ENCODE measurements at places on chromosomes 1 and 21. TPM values are rescaled to one million over a fixed set of nuclear protein-coding genes. Genes with fewer than 3 reads are reported as not detected.

The SLC37A1 gene
- 19.2 TPM for total RNA-seq

GRCh38 chr21:46424621-46425020 lies 34.1 kb upstream of the DIP2A start:
- peak; percentile 63 for DNase-seq

- no peak for DNase-seq
Observed at GRCh38 chr1:50091068-50091467, 17.7 kb upstream of the ELAVL4 start.

- DNase-seq, result no peak
Observed at GRCh38 chr1:153537376-153537730, 1.6 kb upstream of the S100A6 start.

DNA sequence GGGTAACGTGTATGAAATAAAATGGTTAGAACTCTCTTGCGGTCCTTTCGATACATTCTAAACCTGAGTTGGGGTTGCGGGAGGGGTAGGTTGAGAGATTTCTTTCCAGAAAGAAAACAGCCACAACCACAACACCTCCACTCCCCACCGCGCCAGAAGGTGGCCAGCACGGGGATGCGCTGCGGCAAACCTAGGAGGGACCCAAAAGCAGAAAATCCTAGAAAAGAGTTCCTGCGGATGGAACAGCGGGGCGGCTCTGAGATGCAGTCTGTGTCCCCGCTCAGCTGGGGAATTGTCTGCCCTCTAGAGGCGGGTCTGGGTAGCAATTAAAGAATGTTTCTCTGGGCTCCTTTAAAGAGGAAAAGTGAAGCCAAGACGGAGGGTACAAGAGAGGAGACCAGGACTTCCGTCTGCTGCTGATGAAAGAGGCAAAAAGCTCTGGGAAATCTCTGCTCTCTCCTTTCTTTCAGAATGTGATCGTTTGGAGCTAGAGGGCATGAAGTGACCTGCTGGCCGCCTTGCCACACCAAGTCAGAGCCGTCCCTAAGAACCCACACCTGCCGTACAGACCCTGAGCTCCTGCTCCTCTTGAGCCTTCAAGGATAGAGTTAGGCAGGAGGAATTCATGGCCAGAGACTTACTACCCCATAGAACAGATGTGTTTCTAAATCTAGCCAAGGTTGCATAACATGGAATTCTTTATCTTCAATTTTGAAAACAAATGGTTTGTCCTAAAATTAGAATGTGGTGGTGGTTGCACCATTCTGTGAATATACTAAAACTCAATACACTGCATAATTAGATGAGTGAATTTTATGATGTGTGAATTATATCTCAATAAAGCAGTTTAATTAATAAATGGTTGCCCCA lies 46.5 kb upstream of the COA6 start:
- peak; percentile 70 for DNase-seq

DNA sequence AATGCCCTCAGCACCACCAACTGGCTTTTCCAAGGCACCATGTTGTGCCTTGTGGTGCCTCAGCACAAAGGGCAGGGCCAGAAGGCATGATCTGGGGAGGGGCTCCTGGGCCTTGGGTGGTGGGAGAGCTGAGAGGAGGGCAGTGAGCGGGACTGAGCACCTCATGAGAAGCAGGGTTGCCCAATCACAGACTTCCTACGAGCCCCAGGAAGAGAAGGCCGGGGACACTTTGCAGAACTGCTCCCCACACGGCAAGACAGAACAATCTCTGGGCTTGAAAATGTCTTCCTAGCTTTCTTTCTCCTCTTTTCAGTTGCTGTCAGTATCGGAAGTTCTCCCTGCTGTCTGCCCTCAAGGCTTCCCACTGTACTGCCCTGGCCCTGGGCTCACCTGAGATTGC lies 6.8 kb downstream of the KCNJ10 start:
- no peak for DNase-seq

- no peak for DNase-seq
Observed at GRCh38 chr1:29749024-29749945, 513.0 kb downstream of the PTPRU start.

DNA sequence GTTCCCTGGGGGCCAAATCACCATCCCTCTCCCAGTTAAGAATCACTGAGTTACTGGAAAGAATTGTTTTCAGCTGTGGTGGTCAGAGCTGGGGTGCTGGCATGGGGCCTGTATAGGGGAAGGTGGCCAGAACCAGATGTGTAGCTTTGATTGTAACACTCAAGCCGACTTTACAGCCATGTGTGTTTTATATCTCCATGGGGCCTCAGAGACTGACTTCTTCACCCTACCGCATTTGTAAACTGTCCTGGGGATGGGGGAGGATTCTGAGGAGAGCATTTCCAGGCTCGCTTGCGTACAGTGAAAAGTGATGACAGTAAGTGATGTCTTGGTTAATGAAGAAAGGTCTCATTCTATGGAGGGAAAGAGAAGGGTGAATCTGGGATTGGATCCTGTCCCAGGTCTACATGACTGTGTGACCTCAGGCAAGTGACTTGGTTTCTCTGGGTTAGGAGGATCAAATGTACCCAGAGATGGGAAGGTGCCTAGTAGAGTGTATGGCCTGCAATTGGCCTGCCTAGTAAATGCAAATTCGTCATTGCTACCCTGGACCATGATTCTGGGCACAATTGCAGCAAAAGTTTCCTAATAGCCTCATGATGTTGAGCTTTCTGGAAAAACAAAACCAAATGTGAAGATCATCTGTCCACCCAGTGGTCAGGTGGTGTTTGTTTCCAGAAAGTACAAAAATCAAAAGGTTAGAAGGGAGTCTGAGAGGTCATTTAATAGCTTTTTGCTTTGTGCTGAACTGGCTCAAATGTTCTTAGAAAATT lies 49.7 kb upstream of the RCC2 start:
- no peak for DNase-seq

DNA sequence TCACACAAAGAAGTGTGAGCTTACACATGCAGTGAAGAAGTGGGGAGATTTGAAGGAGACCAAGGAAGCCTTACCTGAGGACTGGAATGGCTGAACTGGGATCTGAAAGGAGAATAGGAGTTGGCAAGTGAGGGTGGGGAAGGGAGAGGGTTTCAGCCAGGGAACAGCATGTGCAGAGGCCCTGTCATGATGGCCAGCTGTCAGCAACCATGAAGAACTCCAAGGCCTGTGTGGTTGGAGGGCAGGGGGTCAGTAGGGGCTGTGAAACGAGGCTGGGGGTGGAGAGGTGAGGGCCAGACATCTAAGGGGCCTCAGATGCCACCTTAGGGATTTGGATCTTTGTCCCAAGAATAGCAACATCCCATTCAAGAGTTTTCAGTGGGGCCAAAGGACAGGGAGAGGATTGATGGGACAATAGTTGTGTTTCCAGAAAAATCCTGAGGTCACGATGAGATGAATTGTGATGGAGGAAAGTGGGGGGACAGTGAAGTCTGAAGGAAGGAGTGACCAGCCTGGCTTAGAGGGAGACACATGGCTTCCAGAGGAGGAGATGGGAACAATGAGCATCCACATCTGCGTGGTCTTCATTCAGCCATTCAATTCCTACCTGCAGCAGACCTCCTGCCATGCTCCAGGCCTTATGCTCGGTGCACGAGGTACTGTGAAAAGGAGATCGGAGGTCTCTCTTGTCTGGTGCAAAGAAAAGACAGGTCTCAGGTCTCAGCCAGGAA lies 187.6 kb downstream of the MATN1 start:
- no peak for DNase-seq

DNA sequence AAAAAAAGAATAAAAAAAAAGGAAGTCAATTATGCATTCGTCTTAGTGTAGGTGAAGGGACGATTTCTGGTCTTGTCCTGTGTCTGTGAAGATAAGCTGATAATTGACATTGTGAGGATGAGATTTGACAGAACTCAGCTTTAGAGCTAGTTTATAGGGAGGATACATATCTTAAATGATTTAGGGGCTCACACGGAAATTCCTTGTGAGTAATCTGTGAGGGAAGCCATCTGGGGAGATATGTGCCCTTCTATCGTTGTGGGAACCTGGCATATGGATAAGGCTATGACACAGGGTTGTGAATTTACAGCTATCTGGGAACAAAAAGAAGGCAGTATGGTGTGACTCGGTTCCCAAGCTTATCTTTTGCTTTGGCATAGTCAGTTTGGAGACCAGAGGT lies 71.1 kb downstream of the RABGAP1L start:
- no peak for DNase-seq

DNA sequence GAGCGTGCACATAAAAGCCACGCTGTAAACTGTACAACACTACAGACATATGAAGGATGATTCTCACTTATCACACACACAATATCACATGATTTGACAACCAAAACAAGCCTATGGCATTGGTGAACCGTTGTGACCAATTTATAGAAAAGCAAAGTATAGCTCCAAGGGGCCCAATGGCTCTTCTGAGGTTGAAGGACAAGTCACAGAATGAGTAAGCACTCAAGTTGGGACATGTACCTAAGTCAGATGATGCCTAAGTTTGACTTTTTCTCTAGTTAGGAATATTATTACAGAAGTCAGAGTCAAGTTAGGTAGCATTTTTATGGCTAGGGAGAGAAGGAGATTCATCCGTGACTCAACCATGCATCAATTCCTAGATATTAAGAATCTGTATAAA lies 45.7 kb downstream of the PLPP3 start:
- no peak for DNase-seq

DNA sequence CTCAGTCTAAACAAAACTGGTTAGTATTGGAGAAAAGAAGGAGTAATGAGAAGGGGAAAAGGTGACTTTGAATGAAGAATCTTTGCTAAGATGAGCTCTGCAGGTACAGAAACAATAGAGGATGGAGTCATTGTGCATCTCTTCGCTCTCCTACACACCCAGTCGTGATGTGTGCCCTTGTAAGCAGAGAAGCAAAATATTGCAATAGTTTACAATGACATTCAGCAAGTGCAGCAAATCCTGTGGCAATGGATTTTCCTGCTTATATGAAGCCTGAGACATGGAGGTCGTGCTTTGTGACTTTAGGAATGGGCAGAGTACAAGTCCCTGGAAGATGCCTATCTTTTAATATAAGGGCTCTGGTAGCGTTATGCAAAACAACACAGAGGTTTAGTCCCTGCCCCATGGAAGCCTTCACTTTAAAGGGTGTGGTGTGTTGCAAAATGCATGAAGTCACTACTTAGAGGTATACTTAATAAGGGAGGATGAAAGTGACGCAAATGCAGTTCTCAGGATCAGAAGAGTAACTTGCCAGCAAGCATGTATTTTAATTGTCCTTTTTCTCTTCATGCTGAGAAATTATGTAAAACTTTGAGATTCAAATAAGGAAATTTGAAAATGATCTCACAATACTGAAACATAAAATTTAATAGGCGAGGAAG lies 88.0 kb upstream of the IVNS1ABP start:
- no peak for DNase-seq

DNA sequence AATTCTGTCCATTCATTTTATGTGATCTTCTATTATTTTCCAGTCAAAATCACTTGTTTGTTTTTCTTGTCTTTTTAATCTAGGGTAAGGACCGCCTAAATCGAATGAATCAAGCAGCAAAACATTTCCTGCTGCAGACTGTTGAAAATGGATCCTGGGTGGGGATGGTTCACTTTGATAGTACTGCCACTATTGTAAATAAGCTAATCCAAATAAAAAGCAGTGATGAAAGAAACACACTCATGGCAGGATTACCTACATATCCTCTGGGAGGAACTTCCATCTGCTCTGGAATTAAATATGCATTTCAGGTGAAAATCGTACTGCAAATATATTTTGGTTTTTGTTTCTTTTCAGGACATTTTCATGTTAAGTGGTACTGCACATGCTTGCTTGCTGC lies 20.5 kb downstream of the CLCA4 start:
- DNase-seq, result no peak

DNA sequence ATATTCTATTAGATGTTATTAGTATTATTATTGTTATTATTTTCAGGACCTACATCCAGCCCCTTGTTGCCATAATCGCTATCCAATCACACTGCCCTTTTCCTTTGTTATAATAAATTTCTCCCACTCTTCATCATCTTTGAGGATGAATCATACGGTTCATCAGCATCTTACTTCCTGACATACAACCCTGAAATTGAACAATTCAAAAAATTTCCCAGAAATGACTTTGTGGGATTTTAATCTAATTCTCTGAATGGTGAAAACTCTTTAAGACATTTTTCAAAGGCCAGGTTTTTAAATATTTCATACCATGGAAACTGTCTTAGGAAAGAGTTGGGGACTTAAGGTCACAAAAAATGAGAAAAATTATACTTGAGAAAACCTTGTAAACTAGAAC lies 353.5 kb downstream of the ST6GALNAC3 start:
- no peak for DNase-seq

DNA sequence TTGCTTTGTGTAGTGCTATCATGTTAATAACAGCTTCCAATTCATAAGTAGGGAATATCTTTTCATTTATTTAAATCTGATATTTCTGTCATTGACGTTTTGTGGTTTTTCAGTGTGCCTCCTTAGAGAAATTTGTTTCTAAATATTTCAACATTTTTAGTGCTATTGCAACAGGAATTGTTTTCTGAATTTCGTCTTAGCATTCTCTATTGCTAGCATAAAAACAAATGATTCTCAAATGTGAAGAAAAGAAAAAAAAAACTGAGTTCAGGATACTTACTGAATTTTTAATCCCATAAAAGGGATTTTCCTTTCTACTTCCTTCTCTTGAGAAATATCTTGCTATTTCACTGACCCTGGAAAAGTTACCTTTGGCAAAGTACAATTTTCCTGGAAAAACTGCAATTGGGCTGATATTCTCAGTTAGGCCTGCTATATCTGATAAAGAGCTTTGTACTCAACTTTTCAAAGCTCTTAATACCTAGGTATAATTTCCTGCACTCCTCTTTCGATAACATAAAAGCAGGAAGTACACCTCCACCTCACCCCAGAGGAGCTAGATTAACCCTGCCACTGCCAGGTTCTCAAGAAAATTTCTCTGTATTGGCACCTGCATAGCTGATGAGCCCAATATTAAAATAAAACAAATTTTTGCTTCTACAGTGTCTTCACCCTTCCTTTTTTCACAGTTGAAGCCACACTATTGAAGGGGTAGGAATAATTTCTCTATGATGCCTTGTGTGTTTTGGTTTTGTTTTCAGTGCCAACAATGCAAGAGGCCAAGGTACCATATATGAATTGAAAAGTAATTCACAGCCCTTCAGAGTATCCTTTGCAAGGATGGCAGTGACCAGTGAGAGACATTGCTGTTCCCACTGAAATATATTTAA lies 35.6 kb downstream of the PTPN14 start:
- no peak for DNase-seq

GRCh38 chr1:228344631-228345072 lies 62.0 kb downstream of the TRIM11 start:
- DNase-seq, result no peak

DNA sequence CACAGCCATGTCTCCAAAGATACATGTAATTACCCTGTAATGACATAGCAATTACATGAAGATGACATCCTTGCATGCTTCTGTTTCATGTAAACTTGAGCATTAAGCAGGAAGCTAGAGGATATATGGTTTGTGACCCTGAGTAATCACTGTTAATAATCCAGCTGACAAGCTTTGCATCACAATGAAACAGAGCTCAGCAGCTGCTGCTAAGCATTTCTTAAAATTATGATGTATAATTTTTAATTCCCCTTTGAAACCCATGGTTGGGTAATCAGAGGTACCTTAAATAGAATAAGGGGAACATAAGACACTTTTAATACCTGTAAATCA lies 293.5 kb downstream of the NTNG1 start:
- no peak for DNase-seq

The TINAGL1 gene
- 0.43 TPM for total RNA-seq
